ENCODE measurements at places on chromosomes 1 and 21.
A peak's percentile ranks its signal among the peaks of the same experiment; 100 is the strongest.

- no peak for DNase-seq
These were observed 86.5 kb upstream of the CACNA1E start for GRCh38 chr1:181396811-181397210.

DNA sequence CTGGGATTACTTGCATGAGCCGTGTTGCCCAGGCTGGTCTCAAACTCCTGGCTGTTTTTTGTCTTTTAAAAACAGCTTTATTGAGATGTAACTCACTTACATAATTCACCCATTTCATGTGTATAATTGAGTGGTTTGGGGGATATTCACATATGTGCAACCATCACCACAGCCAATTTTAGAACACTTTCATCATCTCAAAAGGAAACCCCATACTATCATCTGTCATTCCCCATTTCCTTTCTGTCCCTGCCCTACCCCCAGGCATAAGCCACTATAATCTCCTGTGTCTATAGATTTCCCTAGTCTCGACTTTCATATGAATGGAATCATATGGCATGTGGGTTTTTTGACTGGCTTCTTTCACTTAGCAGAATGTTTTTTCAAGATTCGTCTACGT is 43.3 kb downstream of the GPR137B start:
- no peak for DNase-seq

- no peak for DNase-seq
These were observed 40.6 kb upstream of the HHAT start for GRCh38 chr1:210288116-210288515.

- DNase-seq, result no peak
These were observed 36.7 kb downstream of the NFIA start for GRCh38 chr1:61119085-61119484.

DNA sequence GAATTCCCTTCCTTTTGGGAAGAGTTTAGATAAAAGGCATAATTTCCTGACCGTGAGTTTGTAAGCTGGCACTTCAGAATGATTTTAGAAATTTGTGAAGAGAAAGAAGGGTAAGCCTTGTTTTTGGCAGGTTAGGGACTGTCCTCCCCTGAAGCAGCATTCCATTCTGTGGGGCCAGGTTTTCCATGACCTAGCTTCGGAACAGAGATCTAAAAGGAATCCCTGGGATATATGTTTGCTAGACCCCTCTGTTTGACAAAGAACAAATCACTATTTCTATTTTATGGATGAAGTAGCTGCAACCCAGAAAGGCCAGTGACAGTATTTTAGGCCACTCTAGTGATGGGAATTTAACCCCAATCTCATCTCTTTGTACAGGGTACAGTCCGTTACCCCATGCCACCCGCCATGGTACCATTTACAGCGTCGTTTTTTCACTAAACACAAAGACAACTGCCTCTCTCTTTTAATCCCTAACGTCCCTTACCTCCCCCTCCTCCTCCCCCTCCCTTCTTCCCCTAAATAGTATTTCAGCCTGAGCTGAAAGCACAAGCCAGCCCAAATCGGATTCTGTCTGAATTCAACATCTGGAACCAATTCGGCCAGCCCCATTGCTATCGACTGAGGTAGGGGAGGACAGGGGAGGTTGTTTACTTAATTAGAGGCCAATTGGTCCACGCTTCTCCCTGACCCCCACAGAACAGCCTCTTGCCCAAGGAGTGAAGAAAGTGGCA is 23.4 kb upstream of the IKBKE start:
- no peak for DNase-seq

DNA sequence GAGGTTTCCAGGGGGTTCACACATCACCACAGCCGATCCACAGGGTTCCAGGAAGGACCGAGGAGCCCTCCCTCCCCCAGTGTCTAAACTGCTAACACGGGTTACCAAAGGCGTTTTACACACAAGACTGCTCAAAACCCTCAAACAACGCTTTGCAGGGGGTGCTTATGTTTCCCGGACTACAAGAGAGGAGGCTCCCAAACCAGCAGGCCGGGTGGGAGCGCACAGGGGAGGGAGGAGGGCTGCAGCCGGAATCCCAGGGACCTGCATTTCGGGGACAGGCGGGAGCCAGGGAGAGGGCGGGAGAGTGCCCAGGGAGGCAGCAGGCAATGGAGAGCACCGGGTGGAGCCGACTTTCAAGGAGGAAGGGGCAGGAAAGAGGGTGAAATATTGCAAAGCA is 50.8 kb downstream of the ACBD3 start:
- no peak for DNase-seq

GRCh38 chr21:38879912-38880576 is 74.3 kb downstream of the ETS2 start:
- DNase-seq, result no peak

DNA sequence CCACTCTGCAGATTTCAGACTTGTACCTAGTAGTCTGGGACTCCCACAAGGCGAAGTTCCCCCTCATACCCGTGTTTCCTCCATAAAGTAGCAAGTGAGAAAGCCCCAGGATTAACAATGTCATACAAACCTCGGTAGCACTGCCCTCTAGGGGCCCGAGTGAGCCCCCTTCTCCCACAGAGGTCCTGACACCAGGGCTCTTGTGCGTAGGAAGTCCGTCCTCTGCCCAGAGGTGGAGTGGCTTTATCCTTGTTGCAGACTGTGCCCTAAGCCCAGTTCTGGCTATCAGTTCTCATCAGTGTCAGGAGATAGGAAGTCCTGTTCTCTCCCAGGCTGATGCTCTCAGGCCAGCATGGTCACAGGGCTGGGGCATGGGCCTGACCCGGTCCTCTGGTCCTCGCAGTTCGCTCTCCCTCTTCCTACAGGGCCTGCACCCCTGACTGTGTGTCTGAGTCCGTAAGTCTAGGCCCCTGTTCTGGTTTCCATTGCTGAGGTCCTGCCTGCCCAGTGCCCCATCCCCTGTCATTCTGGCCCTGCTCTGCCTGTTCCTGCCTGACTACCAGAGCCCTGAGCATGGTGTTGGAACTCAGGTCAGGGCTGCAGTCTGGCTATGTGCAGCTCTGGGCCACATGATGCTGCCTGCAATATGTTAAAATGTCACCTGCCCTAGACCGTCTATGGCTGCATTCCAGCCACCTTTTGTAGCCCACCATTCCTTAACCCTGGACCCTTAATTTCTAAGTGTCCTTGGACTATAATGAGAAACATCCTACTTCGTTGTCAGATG is 285.6 kb downstream of the ASTN1 start:
- DNase-seq, result no peak

DNA sequence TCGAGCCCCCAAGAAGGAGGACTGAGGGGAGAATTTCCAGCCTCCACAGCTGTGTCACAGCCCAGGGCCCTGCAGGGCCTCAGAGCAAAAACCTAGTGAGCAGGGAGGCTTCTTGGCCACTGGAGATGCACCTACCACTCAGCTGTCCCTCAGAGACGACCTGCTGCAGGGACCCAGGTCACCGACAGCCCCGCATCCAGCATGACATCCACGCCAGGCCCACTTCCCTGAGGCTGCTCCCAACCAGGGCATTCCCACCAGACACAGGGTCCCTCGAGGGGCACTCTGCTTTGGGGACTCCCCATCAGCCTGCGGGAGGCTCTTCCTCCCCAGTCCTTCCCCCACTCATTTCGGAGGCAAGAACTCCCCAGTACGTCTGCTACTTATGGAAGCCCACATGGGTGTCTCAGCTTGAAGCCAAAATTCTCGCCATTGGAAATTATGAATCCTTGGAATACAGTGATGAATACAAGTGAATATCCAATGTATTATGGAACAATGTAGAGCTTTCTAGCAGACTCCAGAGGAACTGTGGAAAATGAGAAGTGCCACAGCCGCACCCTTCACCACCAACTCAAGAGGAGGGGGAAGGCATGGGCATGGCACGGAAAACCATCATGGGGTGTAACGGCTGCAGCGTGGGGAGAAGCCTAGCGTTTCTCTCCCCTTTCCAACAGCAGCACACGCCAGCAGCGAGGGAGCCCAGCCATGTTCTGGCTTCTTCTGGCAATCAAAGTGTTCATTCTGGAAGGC is 6.9 kb downstream of the TFF3 start:
- DNase-seq, result no peak

DNA sequence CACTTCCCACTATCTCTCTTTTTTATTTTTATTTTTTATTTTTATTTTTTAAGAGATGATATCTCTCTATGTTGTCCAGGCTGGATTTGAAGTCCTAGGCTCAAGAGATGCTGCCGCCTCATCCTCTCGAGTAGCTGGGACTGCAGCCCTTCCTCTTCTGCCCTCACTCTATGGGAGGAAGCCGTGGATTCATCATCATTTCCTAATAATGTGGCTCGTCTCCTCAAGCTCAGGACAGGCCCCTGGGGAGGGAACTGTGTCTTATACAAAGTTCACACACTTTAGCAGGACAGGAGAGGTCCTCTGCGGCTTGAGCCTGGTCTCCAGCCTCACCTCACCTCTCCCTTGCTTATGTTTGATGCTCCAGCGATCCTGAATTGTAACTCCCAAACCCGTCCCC is 16.5 kb upstream of the IFFO2 start:
- no peak for DNase-seq

- no peak for DNase-seq
These were observed 2.8 kb downstream of the ARHGEF16 start for GRCh38 chr1:3456964-3457909.

- no peak for DNase-seq
These were observed 58.1 kb downstream of the HLCS start for GRCh38 chr21:36908260-36908908.

- peak; percentile 69 for DNase-seq
These were observed 855 bp upstream of the IVNS1ABP start for GRCh38 chr1:185317886-185318310.

- DNase-seq, result no peak
These were observed 20.8 kb downstream of the PRKCZ start for GRCh38 chr1:2070800-2071530.

- no peak for DNase-seq
These were observed 55.2 kb downstream of the SLC9A1 start for GRCh38 chr1:27099587-27100334.

DNA sequence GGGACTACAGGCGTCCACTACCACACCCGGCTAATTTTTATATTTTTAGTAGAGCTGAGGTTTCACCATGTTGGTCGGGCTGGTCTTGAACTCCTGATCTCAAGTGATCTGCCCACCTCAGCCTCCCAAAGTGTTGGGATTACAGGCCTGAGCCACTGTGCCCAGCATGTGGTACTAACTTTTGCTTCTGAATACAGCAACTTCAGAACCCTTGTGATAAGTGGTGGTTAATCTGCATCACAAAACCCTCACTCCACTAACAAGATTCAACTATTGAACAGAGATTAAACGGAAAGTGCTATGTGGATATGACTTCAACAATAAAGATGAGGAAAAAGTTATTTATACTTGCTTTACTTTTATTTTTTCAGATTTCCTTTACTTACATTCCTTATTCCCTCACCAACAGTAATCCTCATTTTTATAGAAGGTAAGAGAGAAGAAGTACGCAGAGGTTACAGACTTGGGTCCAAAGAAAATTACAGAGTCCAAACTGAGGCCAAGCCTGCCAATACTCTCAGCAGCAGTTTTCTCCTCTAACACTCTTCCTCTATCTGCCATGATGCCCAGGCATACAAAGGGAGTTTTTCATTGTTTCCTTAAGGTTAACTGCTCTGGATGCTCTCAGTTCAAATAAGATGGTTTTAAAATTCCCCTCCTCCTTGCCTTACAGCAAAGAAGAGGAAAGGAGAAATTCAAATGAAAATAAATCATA is 44.3 kb downstream of the SLC16A1 start:
- no peak for DNase-seq

Data from activated T-helper 2 cell treated with anti-CD3 and anti-CD28 coated beads, Interferon-gamma antibody, Interleukin-2, Interleukin-4, amounts not matched to agents 10 μg/mL and 5 μg/mL and 100 μg/mL, durations not matched to agents 14 hours and 24 hours and 36 hours (primary cell).